ENCODE measurements at places on chromosomes 5 and 9. TPM values are rescaled to one million over a fixed set of nuclear protein-coding genes. Genes with fewer than 3 reads are reported as not detected.

Gene APBB3
- 30.9 TPM for total RNA-seq

Gene INSYN2B
- total RNA-seq, result 2.9 TPM

Gene DIPK1B
- total RNA-seq, result 1.1 TPM

Gene SLC34A1
- total RNA-seq, result not detected

Gene HSPB3
- total RNA-seq, result not detected

Gene FOXD4
- total RNA-seq, result 0.16 TPM

Gene IL5
- not detected for total RNA-seq

Gene EGFLAM
- total RNA-seq, result 0.16 TPM

Gene ADCY2
- total RNA-seq, result not detected

Gene APBA1
- 5.7 TPM for total RNA-seq

Gene NTRK2
- 0.26 TPM for total RNA-seq

Gene ACSL6
- total RNA-seq, result under 0.01 TPM

Gene HK3
- total RNA-seq, result not detected

Gene FOXE1
- total RNA-seq, result not detected

Gene MEIKIN
- not detected for total RNA-seq

Gene PCDHAC2
- under 0.01 TPM for total RNA-seq

Gene CLIC3
- 8.2 TPM for total RNA-seq

Gene FOXD4L5
- total RNA-seq, result 0.09 TPM

Gene PRR16
- total RNA-seq, result 1.6 TPM

Gene CTXN3
- not detected for total RNA-seq

Gene SH3GL2
- not detected for total RNA-seq

Gene LCN15
- not detected for total RNA-seq

Gene PNPLA7
- 1.8 TPM for total RNA-seq

Gene NR2F1
- 65.0 TPM for total RNA-seq

Gene MRPS30
- 47.4 TPM for total RNA-seq

Gene ACTBL2
- total RNA-seq, result under 0.01 TPM

Gene PCDHGB7
- total RNA-seq, result 5.2 TPM

Gene GABRA6
- not detected for total RNA-seq

Gene CDC25C
- 0.26 TPM for total RNA-seq

Gene TAF1L
- under 0.01 TPM for total RNA-seq

Gene ADAMTS16
- not detected for total RNA-seq

Gene ATP6V1G1
- 100 TPM for total RNA-seq

Gene CCL27
- not detected for total RNA-seq

All from bronchial smooth muscle cell (primary cell).